ENCODE measurements at places on chromosomes 16 and 17.

DNA sequence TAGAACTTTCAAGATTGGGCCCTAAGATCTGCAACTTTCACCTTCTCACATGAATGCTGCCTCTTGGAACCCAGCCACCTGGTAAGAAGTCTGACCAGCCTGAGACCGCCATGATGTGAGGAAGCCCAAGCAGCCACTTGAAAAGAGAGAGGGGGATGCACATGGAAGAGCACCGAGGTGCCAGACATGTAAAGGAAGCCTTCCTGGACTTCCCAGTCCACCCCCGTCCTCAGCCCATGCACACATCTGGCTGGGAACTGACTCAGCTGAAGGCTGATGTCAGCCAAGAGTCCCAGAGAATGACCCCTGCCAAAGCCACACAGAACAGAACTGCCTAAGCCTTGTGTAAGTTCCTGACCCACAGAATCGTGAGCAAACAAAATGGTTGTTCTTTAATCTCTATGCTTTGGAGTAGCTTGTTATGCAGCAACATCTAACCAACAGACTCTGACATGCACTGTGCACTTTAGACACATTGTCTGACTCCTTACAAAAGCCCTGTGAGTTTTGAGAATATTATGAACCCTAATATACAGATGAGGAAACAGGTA lies 86.7 kb downstream of the RMI2 start:
- DNase-seq = no peak

GRCh38 chr16:30096105-30096861 lies at the start of gene YPEL3:
Gene YPEL3 (minus strand): TSS chr16:30096213. CDS start chr16:30095482, 731 bp downstream.
- DNase-seq = peak; percentile 87

GRCh38 chr17:8392674-8393469 lies 4.8 kb downstream of the RNF222 start:
- no peak for DNase-seq

GRCh38 chr16:89017543-89018281 lies 40.7 kb upstream of the CBFA2T3 start:
- no peak for DNase-seq

DNA sequence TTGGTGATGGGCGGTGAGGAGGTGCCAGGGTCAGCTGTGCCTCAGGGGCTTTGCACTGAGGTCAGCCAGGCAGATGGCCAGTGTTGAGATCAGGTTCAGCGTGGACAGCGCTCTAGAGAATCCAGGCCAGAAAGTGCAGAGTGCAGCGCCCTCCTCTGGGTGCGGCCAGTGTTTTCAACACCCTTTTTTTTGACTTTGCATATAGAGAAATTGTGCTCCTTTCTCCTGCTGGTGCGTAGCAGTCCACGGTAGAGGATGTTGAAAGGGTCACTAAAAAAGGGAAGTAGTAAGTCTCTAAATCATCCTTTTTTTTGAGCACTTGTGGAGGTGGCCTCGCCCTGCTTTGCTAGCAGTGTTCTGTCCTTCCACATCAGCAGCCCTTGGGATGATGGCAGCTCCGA lies 53.9 kb downstream of the BANP start:
- no peak for DNase-seq

DNA sequence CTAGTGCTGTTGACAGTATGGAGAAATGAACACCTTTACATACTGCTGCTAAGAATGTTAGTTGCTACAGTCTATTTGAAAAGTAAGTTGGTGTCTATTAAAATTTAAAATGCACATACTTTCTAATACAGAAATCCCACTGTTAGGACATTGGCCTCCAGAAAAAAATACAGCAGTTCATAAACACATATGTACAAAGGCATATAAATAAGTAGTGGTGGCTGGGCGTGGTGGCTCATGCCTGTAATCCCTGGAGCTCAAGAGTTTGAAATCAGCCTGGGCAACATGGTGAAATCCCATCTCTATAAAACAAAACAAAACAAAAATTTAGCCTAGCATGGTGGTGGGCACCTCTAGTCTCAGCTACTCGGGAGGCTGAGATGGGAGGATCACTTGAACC lies 13.1 kb downstream of the DCAF7 start:
- no peak for DNase-seq

DNA sequence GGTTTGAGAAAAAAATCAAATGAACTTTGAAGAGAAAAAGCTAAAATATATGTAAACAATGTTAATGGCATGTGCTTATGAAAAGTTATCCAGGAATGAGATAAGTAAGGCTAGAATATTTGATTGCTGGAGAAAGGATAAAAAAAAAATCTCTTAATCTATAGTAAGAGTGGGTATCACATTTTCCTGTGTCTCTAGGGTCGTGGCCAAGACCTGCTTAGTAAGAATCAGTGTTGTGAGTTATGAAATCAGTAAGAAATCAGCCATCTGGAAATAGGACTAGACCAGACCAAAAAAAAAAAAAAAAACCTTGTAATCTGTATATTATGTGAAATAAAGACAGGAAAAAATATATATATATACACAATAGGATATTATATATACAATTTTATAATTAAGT lies 1153.9 kb downstream of the CDH11 start:
- DNase-seq = no peak

GRCh38 chr16:74053312-74053711 lies 243.3 kb upstream of the PSMD7 start:
- DNase-seq = no peak

DNA sequence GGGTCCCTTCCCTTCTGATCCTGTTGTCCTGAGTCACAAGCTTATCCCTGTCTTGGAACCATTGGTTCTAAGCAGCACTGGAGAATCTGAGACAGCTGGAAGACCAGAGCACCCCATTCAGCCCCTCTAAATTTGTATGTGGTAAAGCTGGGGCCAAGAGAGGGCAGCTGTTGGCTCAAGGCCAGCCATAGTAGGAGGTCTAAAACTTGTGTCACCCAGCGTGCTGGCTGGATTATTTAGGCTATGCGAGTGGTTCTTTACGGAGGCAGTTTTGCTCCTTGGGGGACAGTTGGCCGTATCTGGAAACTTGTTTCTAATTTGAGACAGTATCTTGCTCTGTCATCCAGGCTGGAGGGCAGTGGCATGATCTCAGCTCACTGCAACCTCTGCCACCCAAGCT lies 69.6 kb upstream of the GSE1 start:
- no peak for DNase-seq

GRCh38 chr17:77394540-77395295 lies 253.9 kb downstream of the SEC14L1 start:
- DNase-seq = no peak

DNA sequence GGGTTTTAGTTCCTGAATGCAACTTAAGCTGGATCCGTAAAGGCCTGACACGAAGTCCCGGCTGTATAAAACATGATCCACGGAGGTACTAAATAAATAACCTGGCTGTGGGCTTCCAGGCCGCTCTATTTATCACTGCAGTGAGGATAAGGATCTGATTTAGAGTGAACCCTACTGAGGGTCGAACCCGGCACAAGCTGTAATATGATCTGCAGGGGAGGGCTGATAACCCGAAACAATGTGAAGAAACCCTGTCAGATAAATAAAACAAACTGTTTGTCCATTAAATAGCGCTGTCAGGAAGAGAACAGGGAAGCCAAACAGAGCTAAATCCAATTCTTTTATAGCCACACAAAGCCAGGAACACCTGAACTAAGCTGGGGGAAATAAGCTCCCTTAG lies 375.6 kb upstream of the SALL1 start:
- DNase-seq = no peak

GRCh38 chr16:9597967-9598730 lies 506.7 kb downstream of the HAPSTR1 start:
- DNase-seq = no peak

DNA sequence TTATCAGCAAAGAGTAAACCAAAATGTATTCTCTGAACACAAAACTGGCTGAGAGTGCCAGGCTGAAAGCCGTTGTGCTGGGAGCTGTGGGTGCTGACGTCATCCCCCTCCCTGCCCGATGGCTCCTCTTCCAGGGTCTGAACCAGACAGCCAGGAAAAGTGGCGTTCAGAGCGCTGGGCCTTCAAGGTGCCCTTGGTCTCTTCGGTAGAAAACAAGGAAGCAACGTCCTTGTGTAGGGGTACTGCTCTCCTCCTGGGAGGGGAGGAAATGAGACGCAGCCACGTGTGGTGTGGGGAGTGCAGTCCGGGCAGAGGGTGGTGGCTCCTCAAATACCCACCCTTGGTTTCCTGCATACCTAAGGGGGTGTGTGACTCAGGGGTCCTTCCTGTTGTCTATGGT lies 394.7 kb downstream of the SEC14L1 start:
- no peak for DNase-seq

DNA sequence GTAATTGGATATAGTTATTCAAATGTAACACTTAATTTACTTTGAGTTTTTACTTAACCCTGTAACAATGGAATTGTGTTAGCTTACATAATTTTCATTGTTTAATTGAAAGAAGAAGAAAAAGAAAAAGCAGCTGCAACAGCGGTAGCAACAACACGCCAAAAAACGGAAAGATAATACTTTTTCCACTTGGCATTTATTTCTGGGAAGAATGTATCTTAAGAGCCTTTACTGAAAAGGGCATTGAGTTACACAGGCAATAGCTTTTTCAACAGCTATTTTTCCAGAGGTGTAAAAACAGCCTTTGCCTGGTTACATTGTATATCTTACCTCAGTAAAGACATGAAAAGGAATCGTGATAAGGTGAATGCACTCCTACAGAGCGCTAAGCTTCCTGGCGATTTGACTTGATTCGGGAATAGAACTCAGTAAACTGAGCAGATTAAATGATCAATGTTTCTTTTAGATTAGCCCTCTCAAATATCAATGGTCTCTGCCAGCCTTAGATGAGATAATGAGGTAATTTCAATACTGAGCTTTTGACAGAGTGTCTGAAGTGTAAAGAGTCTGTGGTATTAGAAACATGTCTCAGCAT lies 311.3 kb downstream of the CDH13 start:
- no peak for DNase-seq

Measured in CD4-positive, alpha-beta memory T cell (primary cell).